Smooth muscle cell of the pulmonary artery (primary cell): ENCODE measurements at places on chromosomes 5 and 9. TPM values are rescaled to one million over a fixed set of nuclear protein-coding genes. Genes with fewer than 3 reads are reported as not detected.

The FOXI1 gene
- not detected in 2 replicates for total RNA-seq

The CCDC187 gene
- total RNA-seq = under 0.01 and 0.07 TPM in 2 replicates

The INSL6 gene
- total RNA-seq = not detected in 2 replicates

The GAPVD1 gene
- total RNA-seq = 55.0 and 59.1 TPM in 2 replicates

The ZNF354C gene
- total RNA-seq = 7.7 and 8.5 TPM in 2 replicates

The CCL27 gene
- total RNA-seq = 0.17 TPM in 1 of 2 replicates, not detected in the other

The SMIM32 gene
- 0.07 TPM in 1 of 2 replicates, not detected in the other for total RNA-seq

The WDR70 gene
- 23.9 and 25.4 TPM in 2 replicates for total RNA-seq

The OMD gene
- 1.2 and 2.2 TPM in 2 replicates for total RNA-seq

The IL31RA gene
- 0.13 and 0.76 TPM in 2 replicates for total RNA-seq

The IL33 gene
- total RNA-seq = 65.7 and 214 TPM in 2 replicates

The CRAT gene
- 70.1 and 73.5 TPM in 2 replicates for total RNA-seq

The NMUR2 gene
- total RNA-seq = not detected in 2 replicates

The LCN6 gene
- not detected in 2 replicates for total RNA-seq

The SPDL1 gene
- 11.6 and 17.9 TPM in 2 replicates for total RNA-seq

The PHYKPL gene
- 38.7 and 42.9 TPM in 2 replicates for total RNA-seq

The RAB14 gene
- total RNA-seq = 38.3 and 50.4 TPM in 2 replicates

The LCNL1 gene
- 0.50 and 1.1 TPM in 2 replicates for total RNA-seq

The NUTM2F gene
- not detected in 2 replicates for total RNA-seq

The FBP2 gene
- not detected in 2 replicates for total RNA-seq

The DMRT2 gene
- total RNA-seq = not detected in 2 replicates

The ELP1 gene
- total RNA-seq = 47.6 and 49.8 TPM in 2 replicates

The CTXN3 gene
- total RNA-seq = not detected in 2 replicates

The SPEF2 gene
- 2.0 and 2.9 TPM in 2 replicates for total RNA-seq

The C5 gene
- 5.1 and 5.3 TPM in 2 replicates for total RNA-seq

The SLCO6A1 gene
- total RNA-seq = not detected in 2 replicates

The DNM1 gene
- 1.9 and 5.8 TPM in 2 replicates for total RNA-seq

The LCN9 gene
- not detected in 2 replicates for total RNA-seq

The PCDHGA12 gene
- 40.2 and 46.0 TPM in 2 replicates for total RNA-seq

The PCDHA1 gene
- 0.20 TPM in 1 of 2 replicates, not detected in the other for total RNA-seq

The SLC6A18 gene
- total RNA-seq = not detected in 2 replicates

The DOCK8 gene
- total RNA-seq = 0.07 and 0.26 TPM in 2 replicates

The GPSM1 gene
- total RNA-seq = 41.5 and 63.5 TPM in 2 replicates

The COL15A1 gene
- 77.7 and 229 TPM in 2 replicates for total RNA-seq

The PHYHD1 gene
- 4.9 and 9.3 TPM in 2 replicates for total RNA-seq

The ADAM19 gene
- 24.6 and 26.9 TPM in 2 replicates for total RNA-seq

The PFN3 gene
- total RNA-seq = not detected in 2 replicates

The DEPDC1B gene
- 0.63 and 2.0 TPM in 2 replicates for total RNA-seq

The RBM22 gene
- 17.5 and 17.6 TPM in 2 replicates for total RNA-seq

The NUTM2G gene
- total RNA-seq = not detected in 2 replicates

The ANKRD31 gene
- under 0.01 and 0.03 TPM in 2 replicates for total RNA-seq

The KIAA0825 gene
- 3.1 and 3.8 TPM in 2 replicates for total RNA-seq

The SHC3 gene
- 12.6 and 57.2 TPM in 2 replicates for total RNA-seq

The PCDHGC3 gene
- 77.2 and 94.3 TPM in 2 replicates for total RNA-seq
